ENCODE measurements at places on chromosomes 6 and 20. TPM values are rescaled to one million over a fixed set of nuclear protein-coding genes. Genes with fewer than 3 reads are reported as not detected.

DNA sequence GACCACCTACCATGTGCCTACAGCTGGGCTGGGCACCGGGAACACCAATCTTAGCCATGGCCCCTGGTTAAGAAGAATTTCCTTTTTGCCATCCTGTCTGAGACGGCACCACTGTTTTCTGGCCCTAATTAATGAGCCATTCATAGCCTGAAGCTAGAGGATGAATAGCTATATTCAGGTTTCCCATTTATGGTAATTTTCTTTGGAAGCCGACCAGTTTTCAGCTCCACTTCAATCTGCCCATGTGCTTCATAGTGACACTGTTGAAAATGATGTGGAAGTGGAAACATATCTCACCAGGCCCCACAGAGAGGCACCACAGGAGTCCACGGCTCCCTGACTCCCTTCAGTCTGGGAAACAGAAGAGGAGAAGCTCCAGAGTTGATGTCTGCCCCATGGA is 22.6 kb upstream of the ULBP3 start:
- no peaks in the 10 kb centered on the region for H3K36me3 ChIP-seq
- no peaks in the 10 kb centered on the region for H3K27me3 ChIP-seq
- no peaks in the 10 kb centered on the region for H3K4me1 ChIP-seq
- no peak overlapping the region for H3K4me3 ChIP-seq
- DNase-seq: no peak

DNA sequence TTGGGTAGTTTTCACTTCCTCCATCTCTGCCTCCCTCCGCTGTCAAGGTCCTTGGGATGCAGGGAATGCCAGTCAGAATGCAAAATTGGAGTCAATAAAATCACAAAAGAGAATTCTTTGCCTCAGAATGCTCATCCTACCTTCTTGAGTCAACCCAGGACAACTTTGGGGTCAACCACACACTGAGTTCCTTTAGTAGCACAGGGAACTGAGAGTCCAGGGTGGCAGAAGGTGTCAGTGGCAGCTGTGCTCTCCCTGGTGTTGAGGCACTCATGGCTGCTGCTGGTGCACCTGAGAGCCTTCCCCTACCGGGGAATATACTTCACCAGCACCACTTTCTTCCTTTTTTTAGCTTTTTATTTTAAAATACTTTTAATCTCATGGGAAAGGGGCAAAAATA is 829 bp upstream of the NOTCH4 start:
- no peak for DNase-seq
- H3K36me3 ChIP-seq: no peaks in the 10 kb centered on the region
- no peak overlapping the region for H3K4me3 ChIP-seq
- no peaks in the 10 kb centered on the region for H3K27me3 ChIP-seq
- H3K27ac ChIP-seq: no peak overlapping the region
- H3K4me1 ChIP-seq: peaks cover 8% of the 10 kb centered on the region

GRCh38 chr6:119594907-119595306 is 245.3 kb upstream of the MAN1A1 start:
- H3K4me1 ChIP-seq: no peaks in the 10 kb centered on the region
- H3K27ac ChIP-seq: no peak overlapping the region
- no peak overlapping the region for H3K4me3 ChIP-seq
- no peak for DNase-seq

- DNase-seq: no peak
- no peaks in the 10 kb centered on the region for H3K36me3 ChIP-seq
- no peaks in the 10 kb centered on the region for H3K4me1 ChIP-seq
- no peak overlapping the region for H3K27ac ChIP-seq
- no peaks in the 10 kb centered on the region for H3K27me3 ChIP-seq
- no peak overlapping the region for H3K4me3 ChIP-seq
These were observed 78.5 kb downstream of the TTLL2 start for GRCh38 chr6:167403427-167403826.

Gene XKR7
- total RNA-seq: not detected

Data from CD4-positive, alpha-beta T cell (primary cell).